ENCODE measurements at places on chromosomes 1 and 21.

- no peak for DNase-seq
Measured at GRCh38 chr1:14915356-14916054, 238.0 kb upstream of the TMEM51 start.

- peak; percentile 94 for DNase-seq
Measured at GRCh38 chr1:41241354-41241748, 755 bp downstream of the SCMH1 start.

GRCh38 chr21:42447182-42447581 is 43.5 kb downstream of the UBASH3A start:
- no peak for DNase-seq

GRCh38 chr1:236165238-236165981 is 23.1 kb downstream of the GPR137B start:
- DNase-seq: no peak

GRCh38 chr1:201982082-201982622 is 296 bp upstream of the RNPEP start:
- DNase-seq: no peak

GRCh38 chr1:97976801-97977200 is 56.0 kb upstream of the DPYD start:
- DNase-seq: no peak

DNA sequence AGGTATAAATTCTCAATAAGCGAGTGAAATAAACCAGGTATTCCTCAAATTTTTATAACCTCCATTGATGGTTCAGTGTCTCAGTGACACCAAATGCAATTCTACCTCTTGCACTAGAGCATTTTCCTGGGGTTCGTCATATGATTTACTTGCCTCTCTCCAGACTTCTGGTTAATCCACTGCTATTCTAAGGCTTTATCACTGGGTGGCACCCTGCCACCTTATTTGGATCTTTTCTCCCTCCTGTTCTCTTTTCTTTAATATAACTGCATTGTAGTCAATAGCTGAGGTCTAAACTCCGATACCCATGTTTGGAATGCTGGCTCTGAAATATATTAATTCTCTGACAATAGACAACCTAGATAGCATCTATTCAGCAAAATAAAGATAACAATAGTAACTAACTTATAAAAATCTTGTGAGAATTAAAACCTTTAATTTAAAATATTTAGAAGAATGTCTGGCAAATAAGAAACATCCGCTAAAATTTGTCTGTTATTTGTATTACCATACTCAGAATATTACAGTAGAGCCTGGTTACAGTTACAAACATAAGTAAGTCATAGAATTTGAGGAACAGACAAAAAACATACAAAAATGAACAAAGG is 436.4 kb downstream of the PLA2G4A start:
- peak; percentile 82 for DNase-seq

DNA sequence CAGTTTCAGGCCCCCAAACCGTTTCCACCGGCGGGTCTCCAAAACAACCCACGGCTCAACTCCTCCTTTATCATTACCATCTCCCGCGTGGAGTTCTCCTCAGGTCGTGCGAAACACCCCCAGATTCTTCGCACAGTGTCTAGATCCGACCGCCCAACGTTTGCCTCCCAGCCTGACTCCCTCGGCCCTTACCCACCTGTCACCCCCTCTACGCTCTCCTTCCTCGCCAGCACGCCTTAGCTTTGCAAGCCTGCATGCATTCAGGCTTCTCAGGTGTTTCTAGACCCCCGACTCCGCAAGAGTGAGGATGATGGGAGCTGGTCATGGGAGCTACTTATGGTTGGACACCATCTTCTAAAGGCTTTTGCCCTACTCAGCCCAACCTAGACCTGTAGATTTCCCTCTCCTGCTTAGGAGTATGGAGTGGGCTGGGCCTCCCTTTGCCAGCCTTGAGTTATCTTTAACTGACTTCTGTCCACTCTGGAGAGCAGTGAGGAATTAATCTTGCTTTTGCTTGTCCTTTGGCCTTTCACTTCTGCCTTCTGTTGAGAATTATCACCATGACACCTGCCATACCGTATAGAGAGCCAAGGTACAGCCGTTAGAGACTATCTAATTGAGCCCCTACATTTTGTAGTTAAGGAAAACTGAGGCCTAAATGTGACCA is 865 bp downstream of the ATP5IF1 start:
- DNase-seq: no peak

DNA sequence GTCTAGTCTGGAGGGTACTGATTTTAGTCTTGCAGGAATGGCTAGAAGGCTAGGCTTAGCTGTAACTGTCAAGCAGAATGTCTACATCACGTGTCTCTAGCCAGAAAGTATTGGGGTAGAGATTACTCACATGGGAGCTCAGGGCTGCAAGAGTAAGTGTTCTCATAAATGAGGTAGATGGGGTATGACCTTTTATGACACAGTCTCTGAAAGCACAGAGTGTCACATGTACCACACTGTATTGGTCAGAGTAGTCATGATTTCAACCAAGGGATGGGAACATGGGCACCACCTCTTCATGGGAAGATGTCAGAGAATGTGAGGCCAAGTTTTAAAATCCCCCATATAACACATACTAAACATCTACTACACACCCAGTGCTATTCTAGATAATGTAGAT is 2.9 kb downstream of the FYB2 start:
- no peak for DNase-seq

- DNase-seq: no peak
Measured at GRCh38 chr21:35036465-35037383, 12.4 kb downstream of the RUNX1 start.

GRCh38 chr1:152034324-152034653 is 2.5 kb downstream of the S100A11 start:
- DNase-seq: no peak

GRCh38 chr1:240706150-240706935 is 94.4 kb upstream of the GREM2 start:
- no peak for DNase-seq

GRCh38 chr1:153277852-153278251 is 18.4 kb downstream of the LORICRIN start:
- DNase-seq: no peak

- no peak for DNase-seq
Measured at GRCh38 chr1:78291872-78292271, 198.9 kb upstream of the PTGFR start.

- no peak for DNase-seq
Measured at GRCh38 chr1:14739082-14739832, 140.8 kb downstream of the KAZN start.

DNA sequence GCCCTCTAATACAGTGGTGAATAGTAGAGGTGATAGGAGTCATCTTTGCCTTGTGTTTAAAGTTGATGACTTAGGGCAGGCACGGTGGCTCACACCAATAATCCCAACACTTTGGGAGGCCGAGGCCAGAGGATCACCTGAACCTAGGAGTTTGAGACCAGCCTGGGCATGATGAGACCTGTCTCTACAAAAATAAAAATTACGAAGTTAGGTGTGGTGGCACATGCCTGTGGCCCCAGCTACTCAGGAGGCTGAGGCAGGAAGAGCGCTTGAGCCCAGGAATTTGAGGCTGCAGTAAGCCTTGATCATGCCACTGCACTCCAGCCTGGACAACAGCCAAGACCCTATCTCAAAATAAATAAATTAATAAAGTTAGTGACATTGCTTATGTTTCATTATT is 26.6 kb downstream of the CAPZA1 start:
- no peak for DNase-seq

DNA sequence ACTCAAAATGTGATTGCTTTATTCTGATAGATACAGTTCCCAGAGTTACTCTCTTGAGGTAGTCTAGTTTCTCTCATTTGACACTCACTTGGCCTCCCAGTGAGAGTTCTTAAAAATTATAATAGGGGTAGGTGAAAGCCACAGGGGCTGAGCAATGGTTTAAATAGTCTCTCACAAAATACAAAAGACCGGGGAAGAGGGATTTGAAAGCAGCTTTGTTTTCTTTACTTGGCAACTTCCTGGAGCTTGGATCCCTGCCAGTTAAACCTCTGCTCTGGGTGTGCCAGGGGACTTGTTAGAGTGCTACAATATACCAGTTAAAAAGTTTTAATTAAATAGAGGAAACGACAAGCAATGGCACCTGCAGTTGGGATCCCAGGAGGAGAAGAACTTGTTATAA is 31.7 kb downstream of the OR13G1 start:
- peak; percentile 16 for DNase-seq

- DNase-seq: no peak
Measured at GRCh38 chr1:50917138-50918137, 42.6 kb downstream of the FAF1 start.

DNA sequence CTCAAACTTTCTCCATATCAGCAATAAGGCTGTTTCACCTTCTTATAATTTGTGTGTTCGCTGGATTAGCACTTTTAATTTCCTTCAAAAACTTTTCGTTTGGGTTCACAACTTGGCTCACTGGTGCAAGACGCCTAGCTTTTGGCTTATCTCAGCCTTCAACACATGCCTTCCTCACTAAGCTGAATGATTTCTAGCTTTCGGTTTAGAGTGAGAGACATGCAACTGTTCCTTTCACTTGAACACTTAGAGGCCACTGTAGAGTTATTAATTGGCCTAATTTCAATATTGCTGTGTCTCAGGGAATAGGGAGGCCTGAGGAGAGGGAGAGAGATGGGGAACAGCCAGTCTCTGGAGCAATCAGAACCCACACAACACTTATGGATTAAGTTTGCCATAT is 41.2 kb upstream of the IFNLR1 start:
- DNase-seq: no peak

- DNase-seq: no peak
Measured at GRCh38 chr1:245046769-245047168, 108.0 kb upstream of the KIF26B start.

DNA sequence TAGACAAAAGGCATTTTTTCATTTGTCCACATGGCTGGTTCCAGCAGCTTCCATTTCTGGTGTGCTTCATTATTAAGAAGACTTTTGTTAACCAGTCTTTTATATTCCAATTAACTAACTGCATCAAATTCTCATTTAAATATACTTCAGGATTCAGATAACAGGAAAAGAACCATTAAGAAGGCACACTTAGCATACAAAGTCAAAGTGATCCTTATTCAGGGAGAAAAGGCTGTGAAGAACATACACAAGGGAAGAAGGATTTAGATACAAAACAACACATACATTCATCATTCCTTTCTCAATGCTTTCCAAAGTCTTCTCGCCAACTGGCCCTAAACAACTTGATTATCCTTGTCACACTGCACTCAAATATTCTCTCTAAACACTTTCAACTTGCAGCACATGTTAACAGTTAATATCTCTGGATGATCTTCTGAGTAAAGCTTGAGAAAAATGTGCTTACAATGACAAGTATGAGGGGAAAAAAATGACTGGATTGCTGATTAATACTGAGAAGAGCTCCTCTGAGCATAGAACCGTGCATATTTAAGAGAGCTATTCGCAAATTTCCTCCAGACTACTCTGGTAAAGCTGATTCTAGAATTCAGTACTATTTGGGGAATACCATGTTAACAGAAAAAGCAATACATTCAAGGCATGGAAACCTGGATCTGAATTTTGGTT is 225.2 kb upstream of the TNR start:
- no peak for DNase-seq

DNA sequence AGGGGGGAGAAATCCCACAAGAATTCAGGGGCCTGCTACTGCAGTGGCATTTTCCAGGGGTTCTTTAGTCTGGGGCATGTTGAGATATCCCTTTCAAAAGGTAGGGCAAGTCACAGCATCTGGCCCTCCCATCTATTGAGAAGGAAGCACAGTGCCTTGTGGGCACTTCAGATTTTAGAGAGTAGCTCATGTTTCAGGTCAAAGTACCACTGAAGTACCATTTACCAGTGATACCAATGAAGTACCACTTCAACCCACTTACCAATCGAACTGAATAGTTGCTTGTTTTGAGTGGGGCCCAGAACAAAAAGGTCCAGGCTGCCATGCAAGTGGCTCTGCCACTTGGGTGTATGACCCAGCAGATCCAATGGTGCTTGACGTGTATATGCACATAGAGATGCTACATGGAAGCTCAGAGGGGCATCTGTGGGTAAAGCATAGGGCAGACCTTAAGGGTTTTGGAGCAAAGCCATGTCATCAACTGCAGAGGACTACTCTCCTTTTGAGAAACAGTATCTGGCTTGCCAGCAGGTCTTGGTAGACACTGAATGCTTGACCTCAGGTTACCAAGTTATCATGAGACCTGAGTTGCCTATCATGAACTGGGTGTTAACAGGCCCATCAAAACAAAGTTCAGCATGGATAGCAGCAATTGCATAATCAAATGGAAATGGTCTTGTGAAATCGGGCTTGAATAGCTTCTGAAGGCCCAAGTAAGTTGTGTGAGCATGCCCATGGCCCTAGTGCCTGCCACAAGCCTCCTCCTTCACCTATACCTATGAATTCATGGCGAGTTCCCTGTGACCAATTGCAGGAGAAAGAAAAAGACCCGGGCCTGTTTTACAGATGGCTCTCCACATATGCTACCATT is 23.5 kb downstream of the PLA2G2D start:
- no peak for DNase-seq

GRCh38 chr1:103190766-103191165 is 82.4 kb upstream of the COL11A1 start:
- DNase-seq: no peak

- DNase-seq: no peak
Measured at GRCh38 chr1:33147275-33147996, 34.4 kb downstream of the TRIM62 start.

GRCh38 chr1:232037774-232038388 is 411.3 kb downstream of the DISC1 start:
- no peak for DNase-seq

- DNase-seq: no peak
Measured at GRCh38 chr1:168180148-168180524, 1.4 kb downstream of the TIPRL start.

GRCh38 chr1:235911876-235912275 is 45.2 kb upstream of the LYST start:
- no peak for DNase-seq

- DNase-seq: no peak
Measured at GRCh38 chr1:13616234-13616633, 32.6 kb downstream of the PDPN start.

DNA sequence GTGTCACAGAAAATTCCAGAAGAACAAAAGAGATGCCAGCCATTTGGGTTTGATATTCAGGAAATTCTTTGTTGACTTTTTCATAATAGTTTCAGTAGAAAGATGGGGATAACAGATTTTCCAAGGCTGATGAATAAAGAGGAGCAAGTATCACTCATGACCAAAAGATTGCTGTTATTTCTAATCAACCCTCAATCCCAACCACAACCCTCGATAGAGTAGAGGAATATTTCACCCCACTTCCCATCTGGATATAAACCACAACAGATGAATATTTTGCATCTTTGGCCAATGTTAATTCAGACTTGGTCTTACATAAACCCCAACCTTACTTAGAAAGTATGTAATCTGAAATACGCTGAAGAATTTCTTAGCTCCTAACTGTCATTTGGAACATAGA is 232.4 kb downstream of the SEC16B start:
- DNase-seq: no peak

DNA sequence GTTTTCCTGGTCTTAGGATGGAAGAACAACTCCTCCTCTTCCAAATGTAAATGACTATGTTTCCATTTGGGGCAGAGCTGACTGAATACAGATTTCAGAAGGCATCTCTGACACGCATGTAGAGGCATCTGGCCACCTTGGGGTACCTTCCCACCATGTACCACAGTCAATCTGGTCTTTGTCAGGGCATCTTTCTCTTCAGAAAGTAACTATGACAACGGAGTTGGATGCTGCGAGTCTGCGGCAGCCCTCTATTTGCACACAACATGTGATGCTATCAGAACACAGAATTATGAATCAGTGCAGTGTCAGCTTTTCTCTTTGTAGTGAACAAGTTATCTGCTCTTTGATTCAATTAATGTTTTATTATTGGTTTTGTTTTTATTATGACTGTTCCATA is 94.7 kb downstream of the TSEN15 start:
- no peak for DNase-seq

- no peak for DNase-seq
Measured at GRCh38 chr1:156859523-156860112, 701 bp upstream of the INSRR start.

GRCh38 chr1:55399346-55399745 is 184.2 kb upstream of the USP24 start:
- DNase-seq: no peak

All from NCI-H748 treated with DMSO at 0.1 percent for 48 hours (cell line).